Esophagus squamous epithelium (tissue), 5 donors: ENCODE measurements at places on chromosomes 5 and 9.

GRCh38 chr5:3511519-3511918, 84.1 kb upstream of the IRX1 start:
- DNase-seq = no peak

DNA sequence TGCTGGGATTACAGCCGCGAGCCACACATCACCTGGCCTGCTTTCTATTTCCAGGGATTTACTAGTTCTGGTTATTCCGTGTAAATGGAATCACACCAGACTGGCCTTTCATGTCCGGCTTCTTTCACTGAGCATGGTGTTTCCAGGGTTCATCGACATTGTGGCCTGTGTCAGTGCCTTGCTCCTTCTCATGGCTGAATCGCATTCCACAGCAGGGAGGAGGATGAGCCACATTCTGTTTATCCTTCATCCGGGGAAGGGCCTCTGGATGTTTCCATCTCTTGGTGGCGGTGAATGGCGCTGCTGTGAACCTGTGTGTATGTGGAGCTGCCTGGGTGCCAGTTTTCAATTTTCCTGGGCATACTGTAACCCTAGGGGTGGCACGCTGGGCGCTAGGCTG, 58.7 kb upstream of the RNU6ATAC start:
- no peak for DNase-seq

GRCh38 chr9:136996361-136997292, at the start of gene CLIC3:
CLIC3 (minus strand) TSS chr9:136996568; CDS start chr9:136996543, 25 bp downstream.
- DNase-seq = no peak

GRCh38 chr9:116525611-116526010, 161.5 kb upstream of the TRIM32 start:
- no peak for DNase-seq

- no peak for DNase-seq
These were observed 194.0 kb downstream of the SEMA6A start for GRCh38 chr5:116380621-116381020.

DNA sequence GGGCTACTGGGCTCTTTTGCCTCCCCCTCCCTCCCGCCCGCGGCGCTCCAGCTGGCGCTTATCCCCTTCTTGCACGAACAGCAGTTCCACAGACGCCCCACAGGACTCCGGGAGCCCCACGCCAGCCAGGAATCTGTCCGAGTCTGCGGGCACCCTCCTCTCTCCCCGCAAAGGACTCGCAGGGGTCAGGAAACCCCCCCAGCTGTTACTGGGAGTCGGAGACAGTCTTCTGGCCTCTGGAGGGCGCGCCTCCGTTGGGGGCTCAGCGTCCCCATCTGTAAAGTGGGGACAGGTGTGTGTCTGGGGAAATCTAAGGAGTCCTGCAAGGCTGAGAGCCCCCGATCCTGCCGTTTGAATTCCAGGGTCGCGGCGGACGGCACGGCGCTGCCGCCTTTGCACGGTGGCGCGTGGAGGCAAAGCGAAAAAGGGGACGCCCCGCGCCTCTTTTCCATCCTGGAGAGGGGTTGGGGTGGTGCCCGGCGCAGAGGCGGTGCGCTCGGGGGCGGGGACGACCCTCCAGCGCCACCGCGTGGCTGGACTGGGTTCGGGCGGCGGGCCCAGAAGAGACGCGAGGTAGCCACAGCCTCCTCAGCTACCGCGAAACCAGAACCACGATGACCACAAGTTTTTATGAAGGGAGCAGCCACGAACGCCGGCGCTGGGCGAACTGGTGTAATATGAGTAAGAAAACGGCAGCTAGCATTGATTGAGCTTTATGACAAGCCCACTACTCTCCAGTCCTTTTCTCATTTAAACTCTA, 2.8 kb upstream of the CCIN start:
- no peak for DNase-seq

GRCh38 chr5:180090098-180090768, 18.7 kb upstream of the RNF130 start:
- DNase-seq = no peak

- no peak for DNase-seq
These were observed 1917.9 kb downstream of the EFNA5 start for GRCh38 chr5:105752801-105753200.

DNA sequence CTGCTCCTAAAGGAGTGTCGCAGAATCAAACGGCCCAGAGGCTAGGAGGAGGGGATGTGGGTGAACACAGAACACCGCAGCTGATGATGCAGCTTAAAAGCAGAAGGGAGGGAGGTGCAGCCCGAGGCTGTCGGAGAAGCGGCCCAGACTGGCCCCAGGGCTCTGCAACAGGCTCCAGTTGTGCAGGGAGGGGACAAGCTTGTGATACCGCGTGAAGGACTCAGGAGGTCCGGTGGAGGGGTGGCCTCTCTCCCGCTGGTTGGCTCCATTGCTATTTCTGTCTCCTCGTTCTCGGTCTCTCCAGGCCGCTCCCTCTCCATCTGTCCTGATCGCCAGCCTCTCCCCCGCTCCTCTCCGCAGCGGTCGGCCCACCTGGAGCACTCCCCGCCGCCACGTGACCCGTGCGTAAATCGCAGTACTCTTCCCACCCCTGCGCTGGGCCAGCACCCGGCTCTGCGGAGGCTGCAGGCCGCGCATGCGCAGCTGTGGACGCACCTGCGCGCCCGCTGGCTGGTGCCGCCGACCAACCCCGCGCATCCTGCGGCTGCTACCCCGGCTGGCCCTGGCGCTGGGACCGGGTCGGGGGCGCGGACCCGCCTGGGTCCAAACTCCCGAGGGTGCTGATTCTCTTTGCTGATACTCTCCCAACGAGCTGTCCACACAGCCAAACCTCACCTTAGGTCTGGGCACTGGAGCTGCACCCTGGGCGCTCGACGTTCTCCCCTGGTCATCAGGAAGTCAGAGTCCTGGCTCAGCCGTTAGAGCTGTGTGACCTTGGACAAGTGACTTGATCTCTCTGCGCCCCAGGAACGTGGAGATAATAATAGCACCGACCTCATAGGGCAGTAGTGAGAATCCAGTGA, 3.7 kb upstream of the STXBP1 start:
- no peak for DNase-seq

- DNase-seq = no peak
These were observed 9.0 kb upstream of the FAF2 start for GRCh38 chr5:176438959-176439757.

- no peak for DNase-seq
These were observed 68.7 kb upstream of the GRHPR start for GRCh38 chr9:37353791-37354190.

DNA sequence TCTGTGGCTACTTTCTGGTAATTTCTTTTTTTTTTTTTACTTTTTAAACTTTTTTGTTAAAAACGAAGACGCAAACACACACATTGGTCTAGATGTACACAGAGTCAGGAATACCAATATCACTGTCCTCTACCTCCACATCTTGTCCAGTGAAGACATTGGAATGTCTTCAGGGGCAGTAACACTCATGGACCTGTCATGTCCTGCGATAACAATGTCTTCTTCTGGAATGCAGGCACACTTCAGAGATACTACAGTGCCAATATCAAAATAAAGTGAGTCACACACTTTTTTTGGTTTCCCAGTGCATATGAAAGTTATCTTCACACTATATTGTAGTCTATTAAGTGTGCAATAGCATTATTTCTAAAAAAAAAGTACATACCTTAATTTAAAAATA, 175.9 kb downstream of the ARRDC3 start:
- no peak for DNase-seq

- DNase-seq = no peak
These were observed 10.9 kb upstream of the SLC24A2 start for GRCh38 chr9:19799784-19800183.

- DNase-seq = no peak
These were observed 625.9 kb downstream of the TLE4 start for GRCh38 chr9:80197661-80198060.

DNA sequence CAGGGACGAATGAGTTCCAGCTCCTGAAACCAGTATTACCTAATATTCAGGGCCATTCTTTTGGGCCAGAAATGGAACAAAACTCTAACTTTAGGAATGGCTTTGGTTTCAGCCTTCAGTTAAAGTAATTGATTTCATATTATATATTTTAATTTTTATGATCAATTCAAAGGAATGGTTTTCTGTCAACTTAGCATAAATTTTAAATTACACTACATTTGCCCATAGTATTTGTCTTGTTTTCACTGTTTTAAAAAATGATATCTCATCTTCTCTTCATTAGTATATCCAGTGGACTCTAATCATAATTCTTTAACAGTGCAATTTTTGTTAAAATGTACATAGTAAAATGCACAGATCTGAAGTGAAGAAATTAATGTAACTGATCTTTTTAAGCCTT, 1.9 kb upstream of the PCDHB16 start:
- no peak for DNase-seq

DNA sequence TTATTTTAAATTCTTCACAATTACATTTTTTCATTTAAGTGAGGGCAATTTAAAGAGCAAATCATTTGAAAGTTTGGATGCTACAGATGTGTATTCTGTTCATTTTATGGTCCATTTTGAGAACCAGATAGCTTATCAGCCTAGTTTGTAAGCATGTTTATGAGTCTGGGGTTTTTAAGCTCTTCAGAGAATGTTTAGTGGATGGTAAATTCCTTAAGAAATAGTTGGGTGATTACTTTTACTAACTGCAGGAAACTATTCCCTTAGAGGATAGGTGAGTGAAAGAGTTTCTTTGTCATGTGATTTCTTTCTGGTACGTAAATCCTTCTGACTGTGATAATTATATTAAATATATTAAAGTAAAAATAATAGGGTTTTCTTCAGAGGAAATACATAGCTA, 17.6 kb downstream of the RASGRF2 start:
- DNase-seq = no peak

GRCh38 chr9:98075332-98075805, 18.8 kb downstream of the NANS start:
- DNase-seq = no peak

DNA sequence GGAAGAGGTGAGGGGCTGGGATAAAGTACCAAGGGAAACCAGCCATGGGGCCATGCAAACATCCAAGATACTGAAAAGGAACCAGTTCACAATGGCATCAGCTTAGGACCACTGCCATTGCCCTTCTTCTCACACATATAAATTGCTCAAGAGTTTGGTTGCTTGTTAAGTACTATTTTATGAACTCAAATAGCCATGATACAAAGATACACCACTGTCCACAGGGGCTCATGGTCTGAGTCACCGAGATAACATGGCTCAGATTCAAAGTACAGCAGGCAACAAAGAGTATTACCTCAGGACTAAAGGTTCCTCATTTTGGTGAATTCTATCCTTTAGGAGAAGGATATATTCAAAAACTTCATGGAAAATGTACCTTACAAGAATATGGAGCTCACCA, 55.6 kb downstream of the FANCC start:
- DNase-seq = no peak

DNA sequence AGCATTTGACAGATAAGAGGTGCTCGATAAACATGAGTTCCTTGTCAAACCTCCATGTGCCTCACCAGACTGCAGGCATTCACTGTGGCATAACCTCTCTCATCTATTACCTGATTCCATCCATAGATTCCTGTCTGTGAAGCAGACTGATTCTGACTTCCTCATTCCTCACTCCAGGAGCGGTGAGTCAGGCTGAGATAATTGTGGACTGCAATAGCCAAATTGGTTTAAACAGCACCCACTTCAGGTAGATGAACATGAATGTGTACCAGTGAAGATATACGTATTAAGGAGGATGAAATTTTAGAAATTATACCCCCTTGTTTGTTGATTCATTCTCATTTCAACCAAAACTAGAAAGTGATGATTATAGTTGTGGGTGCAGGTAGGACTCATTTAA, 391.2 kb downstream of the HINT1 start:
- DNase-seq = no peak

- no peak for DNase-seq
These were observed 107.8 kb upstream of the FAM120A start for GRCh38 chr9:93343663-93344062.

- DNase-seq = no peak
These were observed 666.8 kb downstream of the PTPRD start for GRCh38 chr9:9945966-9946365.

DNA sequence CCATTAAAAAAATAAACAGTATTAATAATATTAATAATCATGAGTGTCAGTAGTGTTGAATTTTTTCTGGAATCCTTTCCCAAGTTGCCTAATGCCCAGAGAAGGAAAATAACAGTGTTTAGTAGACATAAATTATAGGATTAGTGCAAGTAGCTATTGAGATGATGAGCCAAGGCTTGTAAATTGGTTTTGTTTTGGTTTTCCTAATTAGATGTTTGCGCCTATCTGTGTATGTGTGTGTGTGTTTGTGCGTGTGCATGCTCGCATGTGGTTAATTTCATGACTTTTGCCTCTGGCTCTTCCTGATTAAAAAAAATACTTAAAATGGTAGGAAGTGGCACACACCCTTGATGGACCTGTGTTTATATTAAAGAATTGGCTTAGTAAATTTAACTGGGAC, 55.4 kb downstream of the FXN start:
- no peak for DNase-seq

- DNase-seq = no peak
These were observed 70.4 kb upstream of the SNX2 start for GRCh38 chr5:122704247-122705036.

- no peak for DNase-seq
These were observed 61.4 kb downstream of the PCDH1 start for GRCh38 chr5:141816598-141817399.

DNA sequence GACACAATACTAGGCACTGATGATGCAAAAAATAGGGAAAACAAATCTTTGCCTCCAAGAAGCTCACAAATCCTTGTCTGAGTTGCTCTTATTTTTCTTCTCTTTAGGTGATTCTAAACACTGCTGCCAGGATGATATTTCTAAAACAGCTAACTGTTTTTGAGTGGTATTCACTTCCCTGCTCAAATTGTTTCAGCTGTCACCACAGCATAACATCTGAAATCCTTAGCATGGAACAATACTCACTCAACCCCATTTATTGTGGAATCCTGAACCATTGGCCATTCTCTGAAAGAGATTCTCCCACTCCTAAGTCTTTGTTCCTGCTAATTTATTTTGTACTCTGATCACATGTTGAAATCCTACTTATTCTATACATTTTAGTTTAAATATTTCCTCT, 4.8 kb upstream of the SHOC1 start:
- no peak for DNase-seq

GRCh38 chr9:73824671-73825070, 672.5 kb upstream of the RORB start:
- DNase-seq = no peak

- no peak for DNase-seq
These were observed 43.3 kb downstream of the SLC28A3 start for GRCh38 chr9:84297162-84297821.

- no peak for DNase-seq
These were observed 48.7 kb downstream of the DNAJC21 start for GRCh38 chr5:34977934-34978613.

- no peak for DNase-seq
These were observed 3.9 kb upstream of the TMEM171 start for GRCh38 chr5:73116506-73116905.

- DNase-seq = no peak
These were observed 60.5 kb downstream of the TNFSF8 start for GRCh38 chr9:114869845-114870244.

- DNase-seq = no peak
These were observed 164.3 kb upstream of the OTULINL start for GRCh38 chr5:14417276-14417730.

DNA sequence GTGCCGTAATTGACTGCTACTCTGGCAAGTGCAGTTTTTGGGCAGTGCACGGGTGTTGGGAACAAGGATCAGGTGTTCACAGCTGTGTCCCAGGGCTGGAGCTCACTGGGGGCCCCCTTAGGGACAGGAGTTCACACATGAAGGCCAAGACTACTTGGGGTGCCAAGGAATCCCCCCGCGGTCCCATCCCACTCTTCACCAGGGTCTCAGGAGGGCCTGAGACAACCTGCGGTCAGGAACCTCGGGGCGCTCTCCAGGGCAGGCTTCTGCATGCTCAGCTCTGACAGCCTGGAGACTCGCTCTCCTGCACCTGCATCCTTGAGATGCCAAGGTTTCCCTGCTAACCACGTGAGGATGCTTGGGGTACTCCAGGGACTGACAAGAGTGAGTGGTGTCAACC, 2.3 kb upstream of the MAN1B1 start:
- no peak for DNase-seq
